MCF 10A (cell line): ENCODE measurements at places on chromosomes 6 and 20.
A peak's percentile ranks its signal among the peaks of the same experiment; 100 is the strongest.

- DNase-seq, result no peak
These were observed 7.4 kb upstream of the KIF16B start for GRCh38 chr20:16580620-16581019.

- peak; percentile 22 for DNase-seq
These were observed 1.4 kb upstream of the ZNF217 start for GRCh38 chr20:53595018-53595378.

- DNase-seq, result no peak
These were observed 174.0 kb upstream of the NOX3 start for GRCh38 chr6:155629652-155630051.

GRCh38 chr6:31485055-31485454, 12.9 kb upstream of the MICB start:
- no peak for DNase-seq

DNA sequence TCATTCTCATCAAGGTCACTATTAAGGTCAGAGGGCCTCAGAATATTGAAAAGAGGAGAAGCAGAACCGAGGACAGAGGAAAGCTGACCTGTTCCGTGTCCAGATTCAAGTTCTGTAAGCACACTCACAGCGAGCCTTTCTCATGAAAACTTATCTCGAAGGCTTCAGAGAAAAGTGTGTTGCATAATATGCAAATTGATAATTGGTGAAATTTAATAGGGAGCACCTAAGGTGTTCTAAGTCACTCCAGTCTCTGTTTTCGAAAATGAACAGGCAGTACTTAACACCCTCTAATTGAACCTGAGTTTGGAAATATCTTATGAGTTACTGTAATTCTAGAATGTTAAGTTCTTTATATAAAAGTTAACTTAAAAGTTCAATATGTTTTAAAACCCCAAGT, 181.2 kb upstream of the PDE10A start:
- no peak for DNase-seq

DNA sequence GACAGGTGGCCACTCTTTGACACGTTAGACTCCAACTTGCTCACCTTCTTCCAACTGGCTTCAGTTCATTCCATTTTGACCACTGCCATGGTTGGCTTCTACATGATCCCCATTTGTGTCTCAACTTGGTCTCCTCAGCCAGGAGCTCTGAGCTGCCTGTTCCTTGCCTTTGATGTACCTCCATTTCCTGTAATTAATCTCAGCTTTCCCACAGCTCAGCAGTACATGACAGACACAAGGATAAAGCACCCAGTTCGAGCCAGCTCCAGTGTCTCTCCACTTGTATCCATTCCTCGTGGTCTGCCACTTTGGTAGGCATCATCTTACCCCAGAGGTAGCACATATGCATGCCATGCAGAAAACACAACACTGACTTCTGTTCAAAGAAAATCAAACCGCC, 161.0 kb downstream of the TSHZ2 start:
- DNase-seq, result no peak

DNA sequence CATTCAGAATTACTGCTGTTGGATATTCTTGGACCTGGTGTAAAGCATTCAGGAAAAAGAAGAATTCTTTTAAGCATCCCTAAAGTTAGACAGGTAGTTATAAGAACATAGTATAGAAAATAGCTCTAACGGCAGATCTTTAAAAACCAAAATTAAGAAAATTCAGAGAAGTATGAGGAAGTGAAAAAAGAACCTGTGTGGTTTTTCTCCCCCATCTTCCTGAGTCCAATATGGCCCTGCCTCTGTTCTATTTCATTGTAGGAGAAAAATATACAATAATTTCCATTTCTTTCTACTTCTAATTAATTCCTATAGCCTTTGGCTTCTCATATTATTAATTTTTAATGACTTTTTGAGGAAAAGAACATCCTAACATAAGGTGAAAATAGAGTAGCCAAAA, 47.1 kb downstream of the FHL5 start:
- no peak for DNase-seq

DNA sequence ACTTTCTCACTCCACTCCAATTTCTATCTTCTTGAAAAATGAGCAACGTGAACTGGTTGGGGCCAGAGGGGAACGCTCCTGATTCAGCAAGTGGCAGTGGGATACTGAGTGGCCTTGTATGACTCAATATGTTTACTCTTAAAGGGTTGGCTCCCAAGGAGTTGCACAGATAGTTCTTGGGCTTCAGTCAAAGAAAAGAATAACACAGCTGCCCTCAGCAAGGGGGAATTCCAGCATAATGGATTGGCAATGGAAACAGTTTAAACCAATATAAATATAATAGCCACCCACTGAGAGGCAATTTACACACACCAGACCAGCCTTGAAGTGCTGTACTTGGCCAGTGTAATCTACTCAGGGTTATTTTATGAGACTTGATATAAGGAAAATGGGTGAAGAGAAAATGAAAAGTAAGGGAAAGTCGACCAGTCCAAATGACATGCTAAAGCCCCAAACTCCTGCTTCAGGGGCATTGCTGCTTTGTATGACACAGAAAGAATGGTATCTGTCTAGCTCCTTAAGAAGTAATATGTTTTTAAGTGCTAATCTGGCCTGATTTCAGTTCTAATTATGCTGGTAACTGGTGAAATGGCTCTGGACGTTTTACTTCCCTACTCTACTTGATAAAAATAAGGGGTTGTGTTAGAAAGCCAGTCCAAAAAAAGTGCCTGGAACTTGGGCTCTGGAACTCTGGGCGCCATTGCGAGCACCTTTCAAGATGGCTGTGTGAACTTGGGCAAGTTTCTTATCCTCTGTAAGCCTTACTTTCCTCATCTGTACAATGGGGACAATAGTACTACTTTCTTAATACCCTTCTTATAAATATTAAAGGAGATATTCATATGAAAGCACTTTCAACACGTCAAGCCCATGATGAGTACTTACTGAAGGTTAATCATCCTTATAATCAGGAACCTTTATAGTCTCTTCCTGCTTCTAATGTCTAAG, 712.9 kb upstream of the MAP3K7 start:
- DNase-seq, result peak; percentile 63

- no peak for DNase-seq
These were observed 11.8 kb downstream of the TLDC2 start for GRCh38 chr20:36887752-36888090.

GRCh38 chr20:63176034-63176426, 39.9 kb downstream of the YTHDF1 start:
- no peak for DNase-seq

DNA sequence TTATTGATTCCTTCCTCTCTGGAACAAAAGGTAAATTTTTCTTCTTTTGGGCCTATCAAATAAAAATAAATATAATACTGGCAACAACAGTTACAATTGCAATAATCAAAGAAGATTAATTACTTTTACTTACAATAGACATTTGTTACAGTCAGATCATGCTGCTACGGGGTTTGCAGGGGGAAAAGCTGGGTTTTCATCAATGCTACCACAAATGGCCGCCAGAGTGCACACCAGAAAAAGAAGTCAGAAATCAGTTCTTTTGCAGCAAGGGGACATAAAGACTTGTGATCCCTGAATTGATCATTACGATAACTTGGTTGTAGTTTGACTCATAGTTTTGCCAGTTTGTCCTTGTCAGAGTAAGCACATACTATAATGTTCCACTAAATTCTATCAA, 714.5 kb upstream of the EYS start:
- peak; percentile 8 for DNase-seq

DNA sequence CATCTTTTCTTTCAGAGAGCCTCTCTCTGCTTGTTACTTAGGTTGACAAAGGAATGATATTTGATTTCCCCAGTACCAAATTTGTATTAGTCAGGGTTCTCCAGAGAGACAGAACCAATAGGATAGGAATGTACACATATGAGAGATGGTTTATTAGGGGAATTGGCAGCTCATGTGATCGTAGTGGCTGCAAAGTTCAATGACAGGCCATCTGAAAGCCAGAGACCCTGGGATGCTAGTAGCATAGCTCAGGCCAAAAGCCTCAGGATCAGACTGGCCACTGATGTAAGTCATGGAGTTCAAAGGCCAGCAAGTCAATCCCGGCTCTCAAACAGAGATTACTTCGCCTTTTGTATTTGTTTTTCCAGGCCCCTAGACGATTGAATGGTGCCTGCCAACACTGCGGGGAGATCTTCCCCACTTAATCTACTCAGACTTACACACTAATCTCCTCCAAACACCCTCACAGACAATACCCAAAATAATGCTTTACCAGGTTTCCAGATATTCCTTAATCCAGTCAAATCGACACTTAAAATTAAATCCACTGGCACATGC, 215.5 kb downstream of the ALDH8A1 start:
- no peak for DNase-seq
